Amniotic stem cell (primary cell): ENCODE measurements at places on chromosomes 13 and 19.

DNA sequence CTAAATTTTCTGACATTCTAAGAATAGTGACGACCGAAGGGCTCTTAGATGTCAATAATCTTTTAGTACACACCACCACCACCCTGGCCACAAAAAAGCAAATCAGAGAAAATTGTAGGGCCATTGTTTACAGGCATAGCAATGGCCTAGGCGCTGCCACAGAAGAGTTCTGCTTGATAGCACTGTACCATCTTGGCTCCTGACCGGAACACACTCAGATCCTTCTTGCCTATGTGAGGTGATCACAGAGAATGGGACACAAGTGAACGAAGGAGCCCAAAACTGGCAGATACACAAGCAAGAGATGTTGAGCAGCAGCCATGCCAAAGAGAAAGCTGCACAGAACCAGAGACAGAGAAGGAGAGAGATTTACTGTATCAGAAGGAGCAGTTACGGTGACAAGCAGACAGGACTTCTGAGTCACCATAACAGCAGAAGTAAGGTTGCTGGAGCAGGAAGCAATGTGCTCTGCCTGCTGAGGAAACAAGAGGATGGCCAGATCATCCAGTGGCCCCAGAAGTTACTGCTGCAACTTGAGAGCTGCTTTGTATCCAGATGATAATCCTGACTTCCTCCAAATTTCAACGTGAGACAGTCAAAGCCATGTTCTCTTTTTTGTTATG is 105.2 kb downstream of the SLITRK6 start:
- no peak for DNase-seq

GRCh38 chr13:100521851-100522617 is 66.6 kb downstream of the GGACT start:
- DNase-seq, result no peak

GRCh38 chr19:46388311-46389095 is 24.9 kb downstream of the CCDC8 start:
- no peak for DNase-seq

DNA sequence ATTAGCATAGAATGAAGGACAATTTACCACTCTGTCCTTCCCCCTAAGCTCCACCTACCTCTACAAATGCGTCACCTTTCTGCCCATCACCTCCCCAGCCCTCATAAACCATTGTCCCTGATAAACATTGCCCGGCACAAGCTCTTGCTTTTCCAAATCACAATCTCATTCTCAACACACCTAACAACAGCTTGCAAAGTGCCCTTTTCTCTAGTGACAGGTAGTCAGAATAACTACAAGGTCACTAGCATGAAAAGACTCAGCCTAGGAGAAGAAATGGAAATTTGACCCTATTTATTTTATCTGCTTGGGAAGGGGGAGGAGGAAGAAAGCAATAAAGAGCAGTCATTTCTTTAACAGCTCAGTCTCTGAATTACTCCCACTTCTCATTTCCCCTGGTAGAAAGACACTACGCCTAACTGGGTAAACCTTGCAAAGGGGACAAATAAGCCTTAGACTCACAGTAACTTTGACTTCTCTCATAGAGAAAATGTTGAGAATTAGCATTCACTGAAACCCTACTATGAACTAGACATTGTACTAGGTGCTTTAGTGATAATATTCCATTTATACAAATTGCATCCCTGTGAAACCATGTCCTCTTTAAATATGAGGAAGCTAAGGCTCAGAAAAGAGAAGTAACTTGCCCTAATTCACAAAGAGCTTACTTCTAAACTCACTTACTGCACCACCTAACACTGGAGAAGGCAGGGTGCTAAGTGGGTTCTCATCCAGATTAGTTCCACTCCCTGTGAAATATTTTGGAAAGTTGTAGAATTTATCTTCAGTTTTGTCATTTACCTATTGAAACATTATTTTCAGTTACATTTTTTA is 116.2 kb upstream of the FNDC3A start:
- no peak for DNase-seq

- no peak for DNase-seq
Observed at GRCh38 chr19:30256496-30256850, 115.7 kb upstream of the ZNF536 start.

- DNase-seq, result no peak
Observed at GRCh38 chr19:38289955-38290354, 14.1 kb upstream of the C19orf33 start.

DNA sequence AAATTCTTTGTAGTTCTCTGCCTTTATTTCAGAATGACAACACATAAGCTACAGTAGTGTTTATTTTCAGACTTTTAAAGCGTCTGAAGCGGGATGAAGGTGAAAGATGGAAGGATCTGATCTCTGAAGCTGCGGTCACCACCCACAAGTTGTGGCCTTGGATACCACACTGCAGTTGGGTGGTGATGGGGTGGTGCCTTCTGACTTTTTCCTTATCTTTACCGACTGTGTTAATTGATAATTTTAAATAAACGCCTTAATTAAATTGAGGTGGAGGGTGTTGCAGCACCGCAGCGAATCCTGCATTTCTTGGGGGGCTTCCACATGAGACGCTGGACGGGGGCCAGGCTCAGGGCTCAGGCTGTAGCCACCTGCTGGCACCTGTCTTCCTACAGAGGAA is 1.3 kb downstream of the TFDP1 start:
- no peak for DNase-seq

- no peak for DNase-seq
Observed at GRCh38 chr19:37074111-37074510, 4.1 kb upstream of the ZNF420 start.

- peak; percentile 40 for DNase-seq
Observed at GRCh38 chr19:48963371-48964204, 1.5 kb upstream of the FTL start.

- no peak for DNase-seq
Observed at GRCh38 chr19:30546332-30546731, 174.1 kb downstream of the ZNF536 start.

DNA sequence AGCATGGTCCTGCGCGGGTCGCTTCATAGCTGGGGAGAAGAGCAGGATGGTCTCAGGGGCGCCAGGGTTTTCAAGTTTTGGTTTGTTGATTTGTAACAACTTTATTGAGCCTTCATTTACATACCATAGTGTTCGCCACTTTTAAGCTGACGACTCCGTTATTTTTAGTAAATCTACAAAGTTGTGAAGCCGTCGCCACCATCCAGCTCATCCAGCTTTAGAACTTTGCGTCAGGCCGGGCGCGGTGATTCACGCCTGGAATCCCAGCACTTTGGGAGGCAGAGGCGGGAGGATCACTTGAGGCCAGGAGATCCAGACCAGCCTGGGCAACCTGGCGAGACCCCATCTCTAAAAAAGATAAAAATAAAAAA is 404 bp downstream of the C19orf44 start:
- no peak for DNase-seq

GRCh38 chr19:47106821-47107201 is 6.8 kb downstream of the ZC3H4 start:
- DNase-seq, result no peak

GRCh38 chr13:105969761-105970160 is 565.7 kb downstream of the EFNB2 start:
- DNase-seq, result no peak

GRCh38 chr13:97205982-97206381 is 16.2 kb upstream of the MBNL2 start:
- no peak for DNase-seq

- no peak for DNase-seq
Observed at GRCh38 chr13:113646376-113646775, 11.6 kb downstream of the ATP4B start.

DNA sequence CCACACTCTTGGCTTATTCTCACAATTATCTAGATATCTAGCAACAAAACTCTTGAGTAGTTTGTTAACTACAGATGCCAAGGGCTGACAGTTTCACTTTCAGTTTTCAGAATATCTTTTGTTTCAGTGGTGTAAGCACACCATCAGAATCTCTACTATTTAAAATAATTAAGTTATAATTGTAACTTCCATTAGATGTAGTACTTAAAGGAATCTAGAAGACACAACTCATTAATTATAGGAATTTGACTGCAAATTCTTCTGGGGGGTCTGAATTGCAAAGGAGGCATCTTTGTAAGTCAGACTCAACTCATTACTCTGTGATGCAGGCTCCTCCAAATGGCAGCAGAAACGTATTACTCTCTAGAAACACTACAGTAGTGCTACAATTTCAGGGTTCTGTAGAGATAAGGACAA is 44.9 kb upstream of the USPL1 start:
- peak; percentile 59 for DNase-seq

DNA sequence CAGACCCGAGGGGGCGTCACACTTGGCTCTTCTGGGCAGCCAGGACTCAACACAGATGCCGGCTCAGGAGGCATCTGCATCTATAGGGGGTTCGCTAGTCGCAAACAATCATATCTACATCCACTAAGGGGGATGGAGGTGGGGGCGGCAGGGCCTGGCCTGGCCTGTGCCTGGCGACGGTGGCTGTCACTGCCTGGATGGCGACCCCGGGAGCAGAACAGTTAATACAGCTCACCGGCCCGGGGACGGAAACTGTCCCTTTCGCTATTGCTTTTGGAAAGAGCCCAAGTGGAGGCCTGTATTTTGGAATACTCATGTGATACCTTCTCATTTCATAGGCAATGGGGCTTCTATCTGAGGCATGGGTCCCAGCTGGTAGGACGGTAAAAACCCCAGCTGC is 17.7 kb downstream of the SGTA start:
- DNase-seq, result no peak

GRCh38 chr13:113741191-113741668 is 17.8 kb upstream of the TMEM255B start:
- no peak for DNase-seq

GRCh38 chr13:99944102-99944501 is 27.5 kb downstream of the ZIC5 start:
- DNase-seq, result no peak

DNA sequence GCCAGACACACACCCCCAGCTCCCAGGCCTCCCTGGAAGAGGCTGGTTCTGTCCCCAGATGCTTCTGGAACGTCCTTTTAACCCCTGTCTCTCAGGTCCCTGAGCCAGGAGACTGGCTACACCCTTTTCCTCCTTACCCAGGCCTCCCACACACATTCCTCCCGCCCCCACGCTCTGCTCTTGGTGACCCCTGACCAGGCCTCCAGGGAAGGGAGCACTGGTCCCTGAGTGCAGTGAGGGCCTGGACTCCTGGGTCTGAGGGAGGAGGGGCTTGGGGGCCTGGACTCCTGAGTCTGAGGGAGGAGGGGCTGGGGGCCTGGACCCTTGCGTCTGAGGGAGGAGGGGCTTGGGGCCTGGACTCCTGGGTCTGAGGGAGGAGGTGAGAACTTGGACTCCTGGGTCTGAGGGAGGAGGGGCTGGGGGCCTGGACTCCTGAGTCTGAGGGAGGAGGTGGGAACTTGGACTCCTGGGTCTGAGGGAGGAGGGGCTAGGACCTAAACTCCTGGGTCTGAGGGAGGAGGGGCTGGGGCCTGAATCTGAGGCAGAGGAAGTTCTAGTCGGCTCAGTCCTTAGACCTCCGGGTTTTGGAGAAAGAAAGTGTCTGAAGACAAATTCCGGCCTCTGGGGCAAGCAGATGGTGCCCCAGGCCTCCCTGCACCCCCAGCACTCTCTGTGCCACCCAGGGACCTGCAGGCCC is 527 bp downstream of the KLK6 start:
- DNase-seq, result no peak

- DNase-seq, result no peak
Observed at GRCh38 chr19:45901912-45902650, at the start of gene MYPOP. Gene MYPOP (minus strand): TSS chr19:45902613. CDS start chr19:45901773, 840 bp downstream.

DNA sequence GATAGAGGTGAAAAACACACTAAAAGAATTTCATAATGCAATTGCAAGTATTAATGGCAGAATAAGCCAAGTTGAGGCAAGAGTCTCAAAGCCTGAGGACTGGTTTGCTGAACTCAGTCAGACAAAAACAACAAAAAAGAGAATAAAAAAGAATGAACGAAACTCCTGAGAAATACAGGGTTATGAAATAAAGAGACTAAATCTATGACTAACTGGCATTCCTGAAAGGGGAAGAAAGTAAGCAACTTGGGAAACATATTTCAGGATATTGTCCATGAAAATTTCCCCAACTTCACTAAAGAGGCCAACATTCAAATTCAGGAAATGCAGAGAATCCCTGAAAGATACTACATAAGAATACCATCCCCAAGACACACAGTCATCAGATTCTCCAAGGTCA is 47.8 kb downstream of the UBL3 start:
- no peak for DNase-seq

DNA sequence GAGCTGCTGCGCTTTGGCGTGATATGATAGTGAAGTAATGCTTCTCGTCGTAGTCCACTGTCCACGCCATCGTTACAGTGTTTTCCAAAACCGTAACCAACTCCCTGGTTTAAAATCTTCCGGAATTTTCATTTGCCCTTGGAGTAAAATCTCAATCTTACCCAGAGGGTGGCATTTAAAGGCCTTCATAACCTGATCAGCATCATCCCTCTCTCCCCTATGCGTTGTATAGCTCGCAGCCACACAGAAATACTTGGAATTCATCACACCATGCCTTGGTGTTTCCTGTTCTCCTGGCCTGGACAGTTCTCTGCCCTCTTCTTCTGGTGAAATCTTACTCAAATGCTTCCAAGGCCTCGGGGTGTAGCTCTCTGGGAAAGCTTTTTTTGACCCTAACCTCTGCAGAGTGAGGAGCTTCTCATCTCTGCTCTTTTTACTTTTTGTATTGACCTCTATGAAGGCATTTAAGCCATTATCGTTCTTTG is 839 bp downstream of the MPHOSPH8 start:
- peak; percentile 10 for DNase-seq
